Stimulated activated CD8-positive, alpha-beta memory T cell treated with anti-CD3 and anti-CD28 coated beads, Interleukin-2, amount 100 ng/mL, for 1 hour (primary cell): ENCODE measurements at places on chromosomes 7 and 10.

GRCh38 chr10:131494451-131494850 lies 182.9 kb upstream of the TCERG1L start:
- DNase-seq: no peak

GRCh38 chr7:116554436-116554835 lies 29.6 kb downstream of the CAV1 start:
- DNase-seq: no peak

- DNase-seq: no peak
These were observed 45.2 kb downstream of the STAM start for GRCh38 chr10:17689137-17689536.

- DNase-seq: no peak
These were observed 222.6 kb downstream of the MGMT start for GRCh38 chr10:129689671-129690071.

DNA sequence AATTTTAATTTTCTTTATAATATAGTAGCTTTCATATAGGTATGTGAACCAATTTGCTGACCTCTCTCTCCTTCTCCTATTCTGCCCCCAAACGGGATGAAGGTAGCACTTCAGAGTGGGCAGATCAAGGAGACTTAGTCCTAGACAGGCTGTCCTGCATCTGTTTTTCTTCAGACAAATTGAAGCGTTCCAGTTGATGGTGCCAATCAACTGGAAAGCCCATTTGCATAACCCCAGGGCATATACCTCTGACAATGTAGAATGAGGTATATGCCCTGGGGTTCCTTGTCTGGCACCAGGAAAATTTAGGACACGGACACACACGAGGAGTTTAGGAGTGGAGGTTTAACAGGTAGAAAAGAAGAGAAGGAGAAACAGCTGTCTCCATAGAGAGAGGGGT lies 502.9 kb downstream of the HTR7 start:
- DNase-seq: no peak

DNA sequence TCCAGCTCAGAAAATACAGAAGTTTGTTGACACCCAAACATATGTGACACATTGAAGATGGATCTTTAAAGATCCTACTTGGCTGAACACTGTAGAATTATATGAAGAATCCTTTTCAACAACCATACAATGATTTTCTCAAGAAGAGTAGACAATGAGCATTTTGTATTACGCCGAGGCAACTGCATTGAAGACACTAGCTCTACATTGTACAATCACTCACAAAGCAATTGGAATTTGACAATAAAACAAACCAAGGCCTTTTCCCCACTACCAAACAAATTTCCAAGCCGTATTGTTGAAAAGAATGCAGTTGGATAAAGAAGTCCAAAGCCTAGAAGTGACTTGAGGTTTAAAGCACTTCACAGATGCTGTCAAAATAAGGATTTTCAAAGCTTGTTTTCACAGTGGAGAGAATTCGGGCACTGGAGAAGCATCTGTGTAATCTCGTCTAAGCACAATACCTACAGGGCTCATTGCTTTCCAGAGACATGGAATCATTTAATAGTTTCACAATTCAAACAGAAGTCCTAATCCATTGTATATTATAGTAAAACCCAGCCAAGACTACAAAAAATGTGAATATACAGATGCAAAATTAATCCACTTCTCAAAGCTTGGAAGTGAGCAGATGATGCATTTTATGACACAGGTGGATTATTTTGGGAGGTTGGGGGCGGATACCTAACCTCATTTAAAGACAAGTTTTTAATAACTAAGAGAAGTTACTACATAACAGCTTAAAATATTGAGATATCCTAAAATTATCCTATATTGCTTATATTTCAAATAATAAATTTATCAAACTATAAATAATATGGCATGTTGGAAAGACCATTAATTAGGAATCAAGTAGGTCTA lies 78.6 kb downstream of the SORCS1 start:
- DNase-seq: no peak

GRCh38 chr7:70446448-70447143 lies 685.3 kb upstream of the GALNT17 start:
- DNase-seq: no peak

- DNase-seq: no peak
These were observed 62.4 kb downstream of the BLNK start for GRCh38 chr10:96208946-96209345.

GRCh38 chr10:49599546-49599945 lies 10.6 kb upstream of the SLC18A3 start:
- DNase-seq: no peak

DNA sequence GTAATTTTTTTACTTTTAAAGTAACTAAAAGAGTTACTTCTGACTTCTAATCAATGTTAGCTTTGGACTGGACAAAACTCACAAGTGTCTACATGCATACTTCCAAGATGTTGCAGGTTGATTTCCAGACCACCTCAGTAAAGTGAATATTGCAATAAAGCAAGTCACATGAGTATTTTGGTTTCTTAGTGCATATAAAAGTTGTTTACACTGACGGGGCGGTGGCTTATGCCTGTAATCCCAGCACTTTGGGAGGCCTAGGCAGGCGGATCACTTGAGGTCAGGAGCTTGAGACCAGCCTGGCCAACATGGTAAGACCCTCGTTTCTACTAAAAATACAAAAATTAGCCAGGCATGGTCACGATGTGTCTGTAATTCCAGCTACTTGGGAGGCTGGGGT lies 40.8 kb downstream of the PANK1 start:
- no peak for DNase-seq
